ENCODE measurements at places on chromosomes 2 and 18.

DNA sequence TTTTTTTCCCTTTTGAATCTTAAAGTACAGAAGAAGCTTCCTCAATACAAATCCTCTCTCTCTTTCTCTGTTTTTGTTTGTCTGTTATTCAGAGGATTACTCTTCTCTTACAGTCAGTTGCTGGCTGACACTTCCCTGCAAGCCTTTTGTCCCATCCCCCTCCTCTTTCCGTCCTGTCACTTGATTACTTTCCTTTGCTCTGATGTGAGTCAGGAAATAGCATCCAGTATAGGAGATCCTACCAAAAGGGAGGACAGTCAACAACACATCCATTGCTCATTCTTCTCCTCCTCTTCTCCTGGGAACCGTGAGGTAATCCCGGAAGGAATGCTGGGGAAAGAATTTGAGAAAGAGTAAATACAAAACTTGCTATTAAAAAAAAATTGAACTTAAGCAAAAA, 79.3 kb upstream of the SCN7A start:
- no peak for DNase-seq

GRCh38 chr2:53202063-53202462, 565.5 kb upstream of the CHAC2 start:
- no peak for DNase-seq

DNA sequence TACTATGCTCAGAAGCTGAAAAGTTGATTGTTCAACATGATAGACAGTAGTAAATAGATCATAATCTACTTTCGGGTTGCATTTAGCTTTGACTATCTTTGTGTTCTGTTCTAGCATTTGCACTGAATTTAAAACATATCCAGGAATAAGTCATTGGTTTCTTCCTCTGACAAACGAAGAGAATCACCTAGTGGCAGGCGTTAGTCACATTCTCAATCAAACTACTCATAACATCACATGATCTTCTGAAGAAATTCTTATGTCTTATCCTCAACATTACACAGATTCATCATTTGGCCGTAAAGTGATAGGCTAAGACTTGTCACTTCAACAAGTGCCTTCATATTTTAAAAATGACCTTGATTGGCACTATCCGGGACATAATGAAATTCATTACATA, 63.6 kb upstream of the TTC21B start:
- DNase-seq, result no peak

GRCh38 chr2:160940271-160940670, 220.0 kb upstream of the TANK start:
- no peak for DNase-seq

- no peak for DNase-seq
Measured at GRCh38 chr2:229586012-229586411, 128.3 kb downstream of the DNER start.

GRCh38 chr2:8122520-8122919, 559.3 kb upstream of the ID2 start:
- DNase-seq, result no peak

- DNase-seq, result no peak
Measured at GRCh38 chr2:75284345-75284744, 85.0 kb upstream of the TACR1 start.

DNA sequence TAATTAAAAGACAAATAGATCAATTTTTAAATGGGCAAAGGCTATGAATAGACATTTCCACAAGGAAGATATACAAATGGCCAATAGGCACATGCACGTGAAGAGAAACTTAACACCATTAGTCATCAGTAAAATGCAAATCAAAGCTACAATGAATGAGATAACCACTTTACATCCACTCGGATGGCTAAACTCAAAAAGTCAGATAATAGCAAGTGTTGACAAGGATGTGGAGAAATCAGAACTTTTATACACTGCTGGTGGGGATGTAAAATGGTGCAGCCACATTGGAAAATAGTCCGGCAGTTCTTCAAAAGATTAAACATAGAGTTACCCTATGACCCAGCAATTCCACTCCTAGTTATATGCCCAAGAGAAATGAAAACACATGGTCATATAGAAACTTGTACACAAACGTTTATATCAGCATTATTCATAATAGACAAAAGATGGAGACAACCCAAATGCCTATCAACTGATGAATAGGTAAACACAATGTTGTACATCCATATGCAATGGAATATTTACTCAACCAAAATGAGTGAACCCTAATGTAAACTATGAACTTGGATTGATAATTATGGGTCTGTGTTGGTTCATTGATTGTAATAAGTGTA, 51.1 kb downstream of the SMAD7 start:
- no peak for DNase-seq

GRCh38 chr2:237354892-237355291, 59.1 kb downstream of the COL6A3 start:
- DNase-seq, result no peak

GRCh38 chr2:70822843-70823242, 2.4 kb upstream of the CLEC4F start:
- no peak for DNase-seq

DNA sequence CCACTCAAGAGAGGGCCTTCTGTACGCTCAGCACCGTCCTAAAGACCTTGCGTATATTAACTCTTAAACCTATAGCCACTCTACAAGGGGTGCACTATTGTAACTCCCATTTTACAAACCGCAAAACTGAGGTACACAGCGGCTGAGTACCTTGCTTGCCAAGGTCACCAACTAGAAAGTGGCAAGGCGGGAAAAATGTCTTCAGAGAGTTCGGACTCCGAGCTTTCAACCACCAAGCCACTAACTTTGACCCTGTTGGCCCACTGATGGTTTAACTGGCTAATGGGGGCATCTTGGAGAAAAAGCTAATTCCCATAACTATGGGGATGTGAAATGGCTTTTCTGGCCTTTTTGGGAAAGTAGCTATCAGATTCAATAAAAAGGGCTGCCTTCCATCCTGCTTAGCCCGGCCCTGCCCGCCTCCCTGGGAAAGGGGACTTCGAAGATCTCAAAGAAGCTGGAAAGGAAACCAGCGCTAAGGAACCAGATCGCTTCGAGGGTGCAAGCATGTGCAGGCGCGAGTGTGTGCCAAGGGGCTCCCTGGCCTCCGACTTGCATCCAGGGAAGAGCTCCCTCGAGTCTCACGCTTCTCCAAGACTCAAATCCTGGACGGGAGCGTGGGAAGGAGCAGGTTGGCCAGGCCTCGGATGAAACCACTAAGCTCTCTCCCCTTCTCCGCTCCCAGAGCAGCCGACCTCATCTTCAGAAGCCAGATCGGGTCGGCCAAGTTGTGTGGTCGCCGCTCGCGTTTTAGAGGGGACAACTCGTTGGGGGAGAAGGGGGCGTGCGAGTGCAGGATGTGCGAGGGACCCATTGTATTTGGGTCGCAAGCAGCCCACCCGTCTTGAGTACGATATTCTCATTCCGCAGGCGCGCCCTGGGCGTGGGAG, 2.2 kb upstream of the SP5 start:
- DNase-seq, result no peak

- no peak for DNase-seq
Measured at GRCh38 chr2:149068225-149068995, 29.9 kb downstream of the LYPD6B start.

GRCh38 chr2:199439066-199439465, 18.7 kb downstream of the SATB2 start:
- DNase-seq, result no peak

- DNase-seq, result no peak
Measured at GRCh38 chr2:118089139-118089800, 999 bp downstream of the INSIG2 start.

DNA sequence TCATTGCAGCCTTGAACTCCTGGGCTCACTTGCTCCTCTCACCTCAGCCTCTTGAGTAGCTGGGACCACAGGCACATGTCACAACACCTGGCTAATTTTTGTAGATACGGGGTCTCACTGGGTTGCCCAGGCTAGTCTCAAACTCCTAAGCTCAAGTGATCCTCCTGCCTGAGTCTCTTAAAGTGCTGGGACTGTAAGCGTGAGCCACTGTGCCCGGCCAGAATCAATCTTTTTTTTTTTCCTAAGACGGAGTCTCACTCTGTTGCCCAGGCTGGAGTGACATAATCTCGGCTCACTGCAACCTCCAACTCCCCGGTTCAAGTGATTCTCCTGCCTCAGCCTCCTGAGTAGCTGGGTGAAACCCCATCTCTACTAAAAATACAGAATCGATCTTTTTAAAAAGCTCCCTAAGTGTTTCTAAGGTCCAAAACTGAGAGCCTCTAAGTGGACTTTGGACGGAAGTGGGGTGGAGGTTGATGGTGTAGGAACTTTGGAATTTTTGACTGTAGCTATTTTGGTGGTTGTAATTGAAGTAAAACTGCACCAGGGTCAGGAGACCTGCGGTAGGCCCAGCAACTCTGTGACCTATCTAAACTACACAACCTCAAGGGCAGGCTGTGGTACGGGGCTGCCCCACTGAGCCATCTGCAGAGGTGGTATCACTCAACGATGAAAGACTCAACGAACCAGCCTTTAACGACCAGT, 82.9 kb downstream of the POLR1A start:
- no peak for DNase-seq

DNA sequence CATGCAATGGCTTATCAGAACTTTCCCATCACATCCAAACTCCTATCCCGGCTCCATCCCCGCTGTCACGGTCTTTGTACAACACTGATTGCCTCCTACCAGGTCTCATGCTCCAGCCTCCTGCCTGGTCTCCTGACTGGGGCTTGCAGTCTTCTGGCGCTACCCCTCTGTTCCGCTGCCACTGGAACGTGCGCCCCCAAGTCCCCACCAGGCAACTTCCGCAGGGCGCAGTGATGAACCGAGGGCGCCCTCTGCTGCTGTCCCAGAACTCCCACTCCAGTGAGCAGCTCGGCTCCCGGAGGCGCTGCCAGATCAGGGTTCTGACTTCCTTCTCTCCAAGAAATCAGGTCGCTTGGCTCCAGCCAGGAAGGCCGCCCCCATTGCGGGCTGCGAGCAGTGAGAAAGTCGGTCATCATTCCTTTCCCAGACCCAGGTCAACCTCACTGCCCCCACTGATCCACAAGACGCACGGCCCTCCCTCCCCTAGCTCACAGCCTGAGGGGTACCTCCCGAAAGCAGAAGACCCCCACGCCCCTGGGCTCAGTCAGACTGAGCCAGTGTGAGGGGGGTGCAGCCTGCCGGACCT, 43.9 kb upstream of the RAB11FIP5 start:
- no peak for DNase-seq

GRCh38 chr2:183078163-183078463, 434 bp upstream of the DUSP19 start:
- DNase-seq, result no peak
